ENCODE measurements at places on chromosomes 5 and 9. TPM values are rescaled to one million over a fixed set of nuclear protein-coding genes. Genes with fewer than 3 reads are reported as not detected.

DNA sequence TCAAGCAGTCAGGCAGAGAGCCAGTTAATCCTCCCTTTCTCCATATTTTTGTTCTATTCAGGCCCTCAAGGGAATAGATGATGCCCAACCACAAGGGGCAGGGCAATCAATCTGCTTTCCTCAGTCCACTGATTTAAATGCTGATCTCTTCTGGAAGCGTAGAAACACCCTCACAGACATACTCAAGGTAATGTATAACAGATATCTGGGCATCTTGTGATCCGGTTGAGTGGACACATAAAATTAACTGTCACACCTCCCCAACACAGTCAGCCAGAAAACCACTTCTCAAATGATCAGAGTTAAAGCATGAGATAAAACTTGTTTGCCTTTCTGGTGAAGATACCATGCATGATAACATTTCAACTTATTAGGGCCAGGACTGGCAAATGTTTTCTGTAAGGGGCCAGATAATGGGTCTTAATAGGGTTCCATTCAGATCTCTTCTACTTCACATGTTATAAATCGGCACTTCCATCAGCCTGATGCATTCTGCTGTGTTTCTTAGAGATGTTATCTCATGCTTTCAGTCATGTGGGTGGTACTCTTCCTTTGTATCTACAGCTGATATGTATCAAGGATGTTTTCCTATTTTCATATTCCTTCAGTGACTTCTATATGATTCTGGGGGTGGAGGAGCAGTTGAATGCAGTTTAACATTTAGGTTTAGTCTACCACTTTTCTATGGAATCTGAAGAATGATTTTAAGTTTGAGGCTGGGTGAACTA, 58.9 kb upstream of the CNTLN start:
- no peaks in the 10 kb centered on the region for H3K27me3 ChIP-seq
- no peak for DNase-seq
- H3K4me1 ChIP-seq = no peaks in the 10 kb centered on the region
- H3K4me3 ChIP-seq = no peak overlapping the region

The PCDHGB1 gene
- total RNA-seq = not detected

The CDKN2AIPNL gene
- total RNA-seq = 20.4 TPM

- H3K27ac ChIP-seq = no peak overlapping the region
- H3K36me3 ChIP-seq = no peaks in the 10 kb centered on the region
- no peaks in the 10 kb centered on the region for H3K4me1 ChIP-seq
- H3K27me3 ChIP-seq = no peaks in the 10 kb centered on the region
- H3K4me3 ChIP-seq = no peak overlapping the region
- no peak for DNase-seq
Observed at GRCh38 chr5:66382152-66382551, 214.0 kb upstream of the MAST4 start.

DNA sequence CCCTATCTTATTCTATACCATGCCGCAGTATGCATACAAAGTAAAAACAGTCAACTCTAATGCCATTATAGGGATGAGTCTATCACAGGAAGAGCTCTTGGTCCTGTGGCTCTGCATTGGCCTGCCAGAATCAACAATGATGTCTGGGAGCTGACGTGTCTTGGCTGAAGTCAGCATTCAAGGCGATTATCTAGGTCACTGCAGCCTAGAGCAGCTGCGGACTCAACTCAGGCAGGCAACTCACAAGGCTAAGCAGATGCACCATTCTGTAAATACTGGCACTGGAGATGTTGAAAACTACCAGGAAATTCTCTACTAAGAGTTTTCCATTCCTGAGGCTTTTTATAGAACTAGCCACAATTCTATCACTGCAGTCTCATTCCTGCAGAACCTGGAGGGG, 13.3 kb downstream of the SPATA9 start:
- H3K27ac ChIP-seq = no peak overlapping the region
- H3K27me3 ChIP-seq = no peaks in the 10 kb centered on the region
- no peaks in the 10 kb centered on the region for H3K36me3 ChIP-seq
- no peak overlapping the region for H3K4me3 ChIP-seq

GRCh38 chr5:139232147-139232724, 34.1 kb upstream of the SIL1 start:
- H3K27ac ChIP-seq = no peak overlapping the region
- no peaks in the 10 kb centered on the region for H3K27me3 ChIP-seq
- no peak for DNase-seq
- H3K36me3 ChIP-seq = no peaks in the 10 kb centered on the region
- H3K4me1 ChIP-seq = no peaks in the 10 kb centered on the region
- H3K4me3 ChIP-seq = no peak overlapping the region

Measured in naive thymus-derived CD4-positive, alpha-beta T cell (primary cell).